ENCODE measurements at places on chromosomes 7 and 10.

DNA sequence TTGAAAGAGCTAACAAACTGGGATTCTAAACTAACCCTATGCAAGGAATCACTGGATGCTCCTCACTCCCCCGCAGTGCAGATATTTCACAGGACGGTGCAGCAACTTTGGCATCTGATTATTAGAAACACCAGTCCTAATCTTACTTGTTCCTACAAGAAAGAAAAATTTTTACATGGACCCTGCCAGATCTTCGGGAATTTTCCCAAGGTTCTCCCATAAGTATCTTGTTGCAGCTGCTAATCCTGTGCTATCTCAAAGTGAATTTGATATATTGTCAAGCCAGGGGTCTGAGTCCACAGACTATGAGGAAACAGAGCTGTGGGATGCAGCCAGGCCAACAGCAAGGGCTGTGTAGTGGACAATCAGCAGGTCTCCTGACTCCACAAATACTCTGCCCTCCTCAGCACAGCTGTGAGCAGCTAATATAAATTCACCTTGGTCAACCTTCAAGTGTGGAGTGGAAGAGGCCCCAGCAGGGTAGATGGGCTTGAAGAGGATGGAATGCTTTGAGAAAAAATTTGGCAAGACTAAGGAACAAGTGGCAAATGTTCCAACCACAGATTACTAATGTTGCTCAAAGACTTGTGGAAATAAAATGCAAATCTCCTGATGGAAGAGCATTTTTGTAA is 25.6 kb downstream of the VSTM4 start:
- no peak for DNase-seq

- DNase-seq: peak; percentile 12
Observed at GRCh38 chr10:125057158-125058001, 103.0 kb downstream of the CTBP2 start.

DNA sequence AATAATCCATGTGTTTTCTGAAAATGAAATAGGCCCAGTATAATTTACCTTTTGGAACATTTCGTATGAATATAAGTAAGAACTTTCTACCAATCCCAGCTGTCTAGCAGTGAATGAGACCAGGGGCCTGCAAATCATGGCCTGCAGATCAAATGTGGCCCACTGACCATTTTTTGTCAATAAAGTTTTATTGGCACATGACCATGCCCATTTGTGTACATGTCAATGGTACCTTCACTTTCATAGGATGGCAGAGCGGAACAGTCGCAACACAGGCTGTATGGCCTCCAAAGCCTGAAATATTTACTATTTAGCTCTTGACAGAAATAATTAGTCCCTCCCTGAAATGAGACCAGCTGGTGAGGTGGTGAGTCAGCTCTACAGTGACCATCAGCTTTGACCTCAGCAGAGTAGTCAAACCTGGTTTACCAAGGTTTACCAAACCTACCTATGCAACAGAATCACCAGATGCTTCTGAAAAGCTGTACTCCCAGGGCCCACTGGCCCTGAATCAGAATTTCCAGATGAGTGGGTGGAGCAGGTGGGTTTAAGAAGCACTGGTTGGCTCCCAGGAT is 13.8 kb upstream of the C10orf90 start:
- DNase-seq: no peak

GRCh38 chr7:147646568-147646967 is 944.0 kb upstream of the C7orf33 start:
- no peak for DNase-seq

GRCh38 chr7:140025814-140026433 is 36.8 kb downstream of the PARP12 start:
- DNase-seq: no peak

DNA sequence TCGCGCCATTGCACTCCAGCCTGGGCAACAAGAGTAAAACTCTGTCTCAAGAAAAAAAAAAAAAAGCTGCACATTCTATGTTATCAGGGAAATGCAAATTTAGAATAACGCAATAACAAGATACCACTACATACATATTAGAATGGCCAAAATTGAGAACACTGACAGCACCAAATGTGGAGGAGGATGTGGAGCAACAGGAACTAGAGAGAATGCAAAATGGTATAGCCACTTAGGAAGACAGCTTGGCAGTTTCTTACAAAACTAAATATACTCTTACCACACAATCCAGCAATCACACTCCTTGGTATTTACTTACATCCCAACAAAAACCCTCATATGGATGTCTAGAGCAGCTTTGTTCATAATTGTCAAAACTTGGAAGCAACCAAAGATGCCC is 76.8 kb downstream of the ALOX5 start:
- DNase-seq: peak; percentile 10

- DNase-seq: no peak
Observed at GRCh38 chr10:130921911-130922440, 389.5 kb downstream of the TCERG1L start.

- no peak for DNase-seq
Observed at GRCh38 chr7:74511345-74511744, 57.6 kb downstream of the GTF2IRD1 start.

DNA sequence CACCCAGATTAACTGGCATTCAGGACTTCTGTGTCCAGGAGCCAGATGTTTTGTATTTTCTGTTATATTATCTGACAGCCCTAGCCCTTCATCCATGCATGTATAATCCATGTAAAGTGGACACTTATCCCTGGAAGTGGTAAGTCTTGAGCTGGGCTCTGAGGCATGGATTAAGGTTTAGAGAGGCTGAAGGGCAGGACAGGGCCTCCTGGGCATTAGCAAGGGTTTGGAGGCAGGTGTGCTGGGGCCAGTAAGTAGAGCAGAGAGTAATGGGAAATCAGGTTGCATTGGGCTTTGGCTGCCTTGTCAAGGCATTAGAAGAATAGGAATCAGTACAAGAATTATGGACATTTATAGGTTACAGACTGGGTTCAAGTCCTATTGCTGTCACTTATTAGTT is 138.0 kb downstream of the DYNC1I1 start:
- DNase-seq: no peak

DNA sequence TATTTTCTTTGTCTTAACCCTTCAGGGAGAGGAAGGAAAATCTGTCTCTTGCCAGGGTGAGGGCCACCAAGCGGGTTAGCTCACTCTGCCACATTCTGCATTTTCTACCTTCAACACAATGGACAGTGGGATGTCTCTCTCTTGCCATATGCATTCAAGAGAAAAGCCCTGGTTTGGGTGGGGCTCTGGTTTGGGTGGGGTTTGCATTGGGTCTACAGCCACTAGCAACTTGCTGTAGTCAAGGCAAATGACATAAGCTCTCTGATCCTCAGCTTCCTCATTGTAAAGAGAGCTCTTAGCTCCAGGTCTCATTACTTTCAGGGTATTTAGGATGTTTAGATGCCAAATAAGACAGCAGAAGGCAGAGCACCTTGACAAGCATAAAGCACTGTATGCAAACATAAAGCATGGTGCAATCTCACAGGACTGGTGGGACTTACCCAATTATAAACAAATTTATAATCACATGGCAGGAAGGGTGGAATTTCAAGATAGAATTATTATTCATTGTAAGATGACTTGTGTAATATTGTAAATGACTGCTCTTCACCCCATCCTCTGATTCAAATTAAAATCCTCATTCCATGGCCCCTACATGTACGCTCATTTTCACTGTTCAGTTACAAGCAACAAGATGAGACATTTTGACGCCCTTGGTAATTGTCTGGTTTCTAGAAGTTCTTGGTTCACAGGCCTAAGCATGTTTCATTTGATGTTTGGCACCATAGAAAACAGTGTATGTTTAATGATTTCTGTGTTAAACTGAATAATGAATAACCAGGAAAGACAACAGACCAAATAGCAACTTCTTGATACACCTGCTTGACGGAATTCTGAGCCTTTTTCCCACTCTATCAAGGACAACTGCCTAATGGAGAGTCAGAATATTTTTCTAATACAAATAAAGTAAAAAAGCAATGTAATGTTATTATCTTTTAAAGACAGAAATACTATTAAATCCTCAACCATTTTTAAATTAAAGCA is 258.9 kb downstream of the KCNMA1 start:
- no peak for DNase-seq

DNA sequence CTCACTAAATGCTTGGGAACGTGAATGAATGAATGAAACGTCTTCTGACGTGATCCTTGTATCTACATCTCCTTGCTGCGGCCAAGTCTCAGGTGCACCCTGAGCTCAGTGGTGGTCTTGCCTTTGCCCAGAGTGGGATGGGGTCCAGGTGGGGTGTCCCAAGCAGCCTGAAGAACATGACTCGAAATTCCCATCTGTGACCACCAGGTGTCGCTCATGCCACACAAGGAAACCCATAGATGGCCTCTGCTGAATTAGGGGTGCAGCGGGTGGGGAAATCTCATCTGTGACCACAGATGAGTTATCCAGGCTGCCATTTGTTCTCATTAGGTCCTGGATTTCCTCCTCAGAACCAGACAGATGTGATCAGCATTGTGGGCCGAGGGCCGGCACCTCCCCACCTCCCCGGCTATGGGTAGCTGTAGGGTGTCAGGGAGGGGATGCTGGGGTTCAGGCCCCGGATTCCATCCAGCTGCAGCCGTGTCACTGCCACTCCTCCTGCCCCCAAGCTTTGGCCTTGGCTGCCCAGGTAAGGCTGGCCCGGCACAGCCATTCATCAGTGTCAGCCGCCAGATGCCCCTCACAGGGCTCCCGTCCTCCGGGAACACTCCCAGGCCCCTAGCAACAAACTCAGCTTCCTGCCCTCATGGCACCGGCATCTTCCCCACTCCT is 21.0 kb upstream of the GNA12 start:
- peak; percentile 31 for DNase-seq

DNA sequence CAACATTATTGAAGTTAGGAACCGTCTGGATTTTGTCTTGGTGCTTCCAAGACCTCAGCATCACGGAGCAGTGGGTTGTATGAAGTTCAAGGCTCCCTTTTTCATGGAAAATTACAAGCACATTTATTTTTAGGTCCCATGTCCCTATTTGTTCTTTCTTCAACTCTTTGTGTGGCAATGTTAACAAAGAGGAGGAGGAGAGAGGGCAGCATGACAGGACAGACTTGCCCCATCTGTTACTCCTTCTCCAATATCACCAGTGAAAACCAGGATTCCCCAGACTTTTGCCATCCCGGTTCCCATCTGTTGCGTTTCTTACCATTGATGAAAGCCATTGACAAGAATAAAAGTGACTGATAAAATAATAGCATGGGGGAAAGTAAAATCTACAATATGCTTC is 28.6 kb downstream of the EEPD1 start:
- DNase-seq: no peak

- no peak for DNase-seq
Observed at GRCh38 chr10:50395271-50395670, 144.0 kb upstream of the ASAH2 start.

GRCh38 chr7:86914551-86914950 is 144.9 kb downstream of the ELAPOR2 start:
- peak; percentile 31 for DNase-seq

GRCh38 chr7:124033095-124033806 is 384 bp upstream of the TMEM229A start:
- peak; percentile 12 for DNase-seq

- peak; percentile 9 for DNase-seq
Observed at GRCh38 chr10:15824498-15824897, 35.8 kb downstream of the MINDY3 start.

DNA sequence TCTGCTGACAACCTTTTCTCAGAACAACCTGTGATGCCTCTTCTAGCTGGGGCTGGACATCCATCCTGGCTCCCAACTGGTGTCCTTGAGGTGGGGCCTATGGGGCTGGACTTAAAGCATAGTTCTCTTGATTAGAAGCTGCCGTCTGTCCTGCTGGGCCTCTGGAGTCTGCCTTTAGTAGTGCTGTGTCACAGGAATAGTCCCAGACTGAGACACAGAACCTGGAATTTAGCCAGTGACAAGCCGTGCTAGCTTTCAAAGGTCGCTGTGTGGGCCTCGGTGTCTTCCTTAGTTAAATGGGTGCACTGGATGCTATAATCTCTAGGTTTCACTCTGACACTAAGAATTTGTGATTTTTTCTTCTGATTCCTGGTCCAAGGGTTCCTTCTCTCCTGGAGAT is 41.2 kb downstream of the GPR141 start:
- DNase-seq: no peak

- no peak for DNase-seq
Observed at GRCh38 chr10:107157071-107157470, 7.4 kb downstream of the SORCS1 start.

DNA sequence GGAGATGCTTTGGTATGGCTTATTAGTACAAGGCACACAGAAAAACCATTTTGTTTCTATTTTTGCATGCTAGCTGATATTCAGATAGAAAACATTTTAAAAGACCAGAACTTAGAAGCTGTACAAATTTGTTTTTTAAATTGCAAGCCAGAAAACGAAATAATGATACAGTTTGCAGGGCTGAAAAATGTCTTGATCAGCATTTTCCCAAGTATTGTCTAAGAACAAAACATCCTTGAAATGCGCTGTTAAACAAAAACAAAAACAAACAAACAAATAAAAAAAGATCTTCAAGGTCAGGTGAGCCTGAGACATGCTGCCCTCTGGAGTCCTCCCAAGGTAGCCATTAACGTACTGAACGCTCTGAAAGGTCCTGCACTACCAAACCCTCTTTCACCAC is 98.3 kb downstream of the VIM start:
- DNase-seq: no peak

GRCh38 chr7:100517305-100517704 is 21.7 kb upstream of the AGFG2 start:
- no peak for DNase-seq

DNA sequence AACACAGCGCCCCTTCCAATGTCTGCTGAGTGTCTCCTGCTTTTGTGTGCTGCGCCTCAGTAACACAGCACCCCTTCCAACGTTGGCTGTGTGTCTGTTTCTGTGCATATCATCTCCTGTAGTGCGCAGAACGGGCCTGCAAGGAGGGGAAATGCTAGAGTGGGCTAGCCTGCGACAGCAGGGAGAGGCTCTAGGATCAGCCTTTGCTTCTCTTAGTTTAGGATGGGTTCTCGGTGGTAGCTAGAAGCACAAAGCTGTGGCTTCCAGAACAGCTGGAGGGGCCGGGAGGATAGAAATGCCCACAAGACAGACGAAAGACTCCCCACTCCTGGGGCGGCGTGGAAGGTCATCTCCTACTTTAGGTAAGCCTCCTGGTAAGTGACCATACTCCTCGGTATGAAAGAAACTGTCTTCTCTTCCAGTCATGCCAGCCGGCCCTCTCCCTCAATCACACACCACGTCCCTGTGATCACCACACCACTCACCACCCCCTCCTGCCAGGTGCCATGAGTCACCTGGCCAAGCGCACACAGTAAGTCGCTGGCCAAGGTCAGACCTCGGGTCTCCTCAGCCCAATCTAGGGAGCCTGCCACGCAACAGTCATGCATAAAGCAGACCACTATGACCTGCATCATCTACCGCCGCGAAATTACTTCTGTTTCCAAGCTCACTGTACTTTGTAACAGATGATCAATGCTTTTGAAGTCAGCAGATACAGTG is 4.8 kb downstream of the PITRM1 start:
- no peak for DNase-seq

DNA sequence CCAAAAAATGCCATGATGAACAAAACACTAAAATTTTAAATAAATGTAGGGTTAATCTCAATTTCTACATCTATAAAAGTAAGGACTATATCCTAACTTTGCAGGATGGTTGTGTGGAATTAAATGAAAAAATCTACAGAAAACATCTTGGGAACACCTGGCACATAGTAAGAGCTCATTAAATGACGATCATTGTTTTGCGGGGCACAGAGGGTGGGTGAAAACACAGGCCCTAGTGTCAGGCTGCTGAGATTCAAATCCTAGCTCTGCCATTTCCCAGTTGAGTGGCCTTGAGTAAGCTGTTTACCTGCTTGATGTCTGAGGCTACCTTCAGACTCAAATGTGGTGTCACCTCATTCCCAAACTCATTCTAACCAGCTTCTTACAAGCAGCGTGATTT is 35.6 kb downstream of the BTBD16 start:
- no peak for DNase-seq

GRCh38 chr7:142626420-142627035 is 122.7 kb upstream of the PRSS1 start:
- peak; percentile 54 for DNase-seq

All from Kasumi-1 (cell line).